Hematopoietic multipotent progenitor cell treated with erythropoietin and hydrocortisone succinate and interleukin-3 and kit ligand, for 17 days (in vitro differentiated cells): ENCODE measurements at places on chromosomes 13 and 19.

GRCh38 chr13:35159041-35159440, 217.0 kb downstream of the NBEA start:
- DNase-seq: no peak

DNA sequence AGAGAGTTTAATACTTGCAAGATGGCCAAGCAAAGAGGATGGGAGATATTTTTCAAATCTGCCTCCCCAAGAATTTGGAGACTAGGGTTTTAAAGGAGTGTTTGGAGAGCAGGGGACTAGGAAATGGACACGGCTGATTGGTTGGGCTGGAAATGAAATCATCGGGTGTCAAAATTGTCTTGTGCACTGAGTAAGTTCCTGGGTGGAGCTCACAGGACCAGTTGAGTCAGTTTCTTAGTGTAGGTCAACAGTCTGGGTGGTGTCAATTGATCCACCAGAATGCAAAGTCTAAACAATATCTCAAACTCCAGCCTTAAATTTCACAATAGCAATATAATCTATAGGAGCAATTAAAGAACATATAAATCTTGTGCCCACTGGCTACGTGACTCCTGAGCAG, 23.0 kb upstream of the CEACAM4 start:
- DNase-seq: no peak

- no peak for DNase-seq
Observed at GRCh38 chr19:7855426-7856108, 18.6 kb downstream of the PRR36 start.

GRCh38 chr13:24512197-24512907, at the start of gene PARP4:
PARP4 (minus strand) TSS chr13:24512778; CDS start chr13:24503776, 9,002 bp downstream.
- DNase-seq: peak; percentile 53

DNA sequence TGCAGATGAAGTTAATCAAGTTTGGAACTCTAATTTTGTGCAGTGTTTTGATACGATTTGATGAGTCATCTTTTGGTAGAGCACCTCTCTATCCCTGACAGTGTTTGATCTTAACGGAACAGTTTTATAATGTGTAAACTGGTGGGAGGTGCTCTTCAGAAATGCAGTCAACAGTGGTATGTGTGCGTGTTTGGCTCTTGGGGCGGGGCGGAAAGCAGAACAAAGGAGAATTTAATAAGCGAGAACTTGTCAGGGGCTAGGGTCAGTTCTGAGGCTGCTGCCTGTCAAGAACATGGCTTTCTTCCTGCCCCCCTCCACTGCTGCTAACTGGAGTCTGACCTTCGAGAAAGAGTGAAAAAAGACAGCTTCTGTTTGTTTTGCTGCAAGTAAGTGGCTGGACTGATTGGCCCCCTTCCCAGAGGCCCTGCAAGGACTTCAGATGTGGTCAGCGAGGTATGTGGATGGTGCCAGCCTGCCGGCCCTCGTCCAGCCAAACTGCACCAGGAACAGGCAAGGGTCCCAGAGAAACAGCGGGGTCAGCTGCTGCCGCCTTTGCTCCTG, 40.8 kb downstream of the BBC3 start:
- no peak for DNase-seq

GRCh38 chr13:112254061-112254818, 121.9 kb upstream of the SPACA7 start:
- no peak for DNase-seq

GRCh38 chr13:31042481-31043165, 110.2 kb downstream of the TEX26 start:
- no peak for DNase-seq

- DNase-seq: peak; percentile 90
Observed at GRCh38 chr19:1248786-1249297, 459 bp downstream of the MIDN start.

- DNase-seq: no peak
Observed at GRCh38 chr13:37067874-37068273, 8.4 kb upstream of the SUPT20H start.

GRCh38 chr19:48964205-48965039, 687 bp upstream of the FTL start:
- DNase-seq: peak; percentile 82

GRCh38 chr19:4638317-4638716, 999 bp upstream of the TNFAIP8L1 start:
- no peak for DNase-seq

- no peak for DNase-seq
Observed at GRCh38 chr13:24234200-24234915, 73.8 kb downstream of the SPATA13 start.

DNA sequence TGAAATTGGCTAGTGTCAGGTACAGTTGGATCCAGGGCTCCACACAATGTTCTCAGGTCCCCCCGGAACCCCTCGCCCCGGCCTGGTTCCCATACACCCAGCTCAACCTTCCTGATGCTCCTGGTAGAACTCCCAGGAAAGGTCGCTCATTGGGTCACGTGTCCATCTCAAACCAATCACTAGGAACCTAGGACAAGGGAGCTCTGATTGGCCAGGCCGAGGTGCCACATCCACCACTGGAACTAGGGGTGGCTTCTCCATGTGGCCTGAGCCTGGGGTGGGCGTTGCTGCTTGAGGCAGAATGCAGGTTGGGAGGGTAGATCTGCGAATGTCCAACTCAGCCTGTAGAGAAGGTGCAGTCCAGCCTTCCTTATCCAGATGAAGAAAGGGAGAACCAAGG, 6.9 kb upstream of the MEF2B start:
- no peak for DNase-seq

- no peak for DNase-seq
Observed at GRCh38 chr13:77902319-77902963, 16.2 kb downstream of the EDNRB start.

- DNase-seq: no peak
Observed at GRCh38 chr19:13056052-13056660, 46.5 kb downstream of the LYL1 start.

GRCh38 chr13:50124536-50125303, 109.5 kb downstream of the KCNRG start:
- no peak for DNase-seq

- peak; percentile 10 for DNase-seq
Observed at GRCh38 chr13:113029487-113030258, 60.7 kb downstream of the MCF2L start.

DNA sequence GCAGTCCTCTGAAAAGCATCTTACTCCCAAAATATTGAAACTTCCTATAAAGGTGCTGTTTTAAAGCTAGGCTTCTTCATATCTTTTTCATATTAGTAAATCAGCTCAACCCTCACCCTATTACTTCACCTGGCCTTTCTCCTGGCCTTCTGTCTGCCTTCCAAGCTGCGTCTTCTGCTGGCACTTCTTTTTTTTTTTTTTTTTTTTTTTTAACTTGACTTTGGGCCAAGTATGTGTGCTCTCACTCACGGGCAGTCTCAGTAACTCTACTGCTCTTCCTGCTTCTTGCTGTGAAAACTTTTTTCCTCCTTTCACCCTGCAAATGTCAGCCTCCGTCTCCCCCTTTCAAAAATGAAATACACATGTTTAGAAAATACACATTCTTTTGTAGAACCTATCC, 41.2 kb upstream of the KCTD4 start:
- DNase-seq: no peak

DNA sequence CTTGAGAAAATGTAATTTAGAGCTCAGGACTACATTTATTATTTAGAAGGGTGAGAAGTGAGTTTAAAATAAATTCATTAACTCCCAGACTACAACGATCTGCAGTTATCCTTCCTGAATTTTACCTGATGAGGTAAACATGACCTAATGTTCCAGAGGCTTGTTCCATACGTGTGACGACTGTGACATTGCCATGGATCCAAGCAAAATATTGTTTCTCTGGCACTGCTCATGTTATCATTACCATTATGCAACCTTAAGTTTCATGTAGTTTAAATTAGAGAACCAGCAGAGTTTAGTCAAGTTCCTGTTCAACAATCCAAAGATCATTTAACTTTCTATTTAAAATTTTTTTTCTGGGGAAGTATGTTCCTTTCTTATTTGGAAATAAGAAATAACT, 279.6 kb downstream of the KLF5 start:
- no peak for DNase-seq

- peak; percentile 15 for DNase-seq
Observed at GRCh38 chr13:99687723-99688397, 186.6 kb downstream of the TM9SF2 start.

- no peak for DNase-seq
Observed at GRCh38 chr13:86757236-86757978, 913.8 kb upstream of the SLITRK5 start.

GRCh38 chr19:47723581-47723940, 10.3 kb downstream of the EHD2 start:
- no peak for DNase-seq

DNA sequence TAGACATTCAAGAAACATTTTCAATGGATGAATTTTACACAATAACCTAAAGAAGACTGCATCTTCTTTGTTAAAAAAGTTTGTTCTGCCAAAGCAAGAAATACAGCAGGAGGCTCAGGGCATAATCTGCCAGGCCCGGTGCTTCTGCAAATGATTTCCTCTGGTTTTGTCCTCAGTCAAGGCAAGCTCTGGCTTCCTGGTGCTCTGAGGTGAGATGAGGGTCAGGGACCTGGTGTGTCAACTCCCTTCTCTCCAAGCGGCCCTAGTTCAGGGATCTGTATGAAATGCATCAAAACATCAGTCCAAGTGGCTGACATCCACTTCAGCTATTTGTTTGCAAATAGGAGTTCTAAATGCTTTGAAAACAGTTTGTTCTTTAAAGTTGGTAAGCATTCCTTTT, 31.6 kb downstream of the LACC1 start:
- no peak for DNase-seq

GRCh38 chr19:31338069-31338776, 11.0 kb downstream of the TSHZ3 start:
- DNase-seq: no peak

DNA sequence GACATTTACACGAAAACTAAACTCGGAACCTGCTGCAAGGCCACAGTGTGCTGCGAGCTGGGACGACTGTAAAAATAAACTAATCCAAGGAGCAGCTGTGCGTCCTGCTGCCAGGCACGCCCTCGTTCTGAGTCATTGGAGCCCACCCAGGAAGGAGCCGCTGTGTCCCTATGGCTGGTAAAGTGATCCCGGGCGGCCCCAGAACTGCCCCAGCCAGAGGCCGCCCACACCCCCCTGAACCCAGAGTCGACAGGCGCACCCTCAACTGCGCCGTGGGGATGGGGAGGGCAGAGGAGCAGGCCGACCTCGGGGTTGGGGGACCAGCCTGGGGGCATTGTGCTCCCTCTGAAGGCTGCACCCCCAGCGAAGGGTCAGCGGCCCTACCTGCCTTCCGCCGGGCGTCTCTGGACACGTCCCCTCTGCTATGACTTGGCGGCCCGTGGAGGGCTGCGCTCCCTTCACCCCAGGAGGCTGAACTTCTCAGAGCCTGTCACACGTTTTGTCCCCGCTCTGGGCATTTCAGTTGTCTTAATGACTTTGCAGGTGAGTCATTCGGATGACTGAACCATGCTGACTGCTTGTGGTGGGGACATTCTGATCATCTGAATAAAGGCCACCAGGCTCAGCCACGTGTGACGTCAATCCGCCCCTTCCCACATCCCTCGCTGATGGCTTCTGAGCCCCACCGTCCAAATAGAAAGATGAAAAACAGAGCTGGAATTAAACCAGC, 42.7 kb downstream of the ADPRHL1 start:
- no peak for DNase-seq
